ENCODE measurements at places on chromosomes 1 and 21.
A peak's percentile ranks its signal among the peaks of the same experiment; 100 is the strongest.

- no peak for DNase-seq
Observed at GRCh38 chr1:108527837-108528236, 32.1 kb upstream of the EEIG2 start.

DNA sequence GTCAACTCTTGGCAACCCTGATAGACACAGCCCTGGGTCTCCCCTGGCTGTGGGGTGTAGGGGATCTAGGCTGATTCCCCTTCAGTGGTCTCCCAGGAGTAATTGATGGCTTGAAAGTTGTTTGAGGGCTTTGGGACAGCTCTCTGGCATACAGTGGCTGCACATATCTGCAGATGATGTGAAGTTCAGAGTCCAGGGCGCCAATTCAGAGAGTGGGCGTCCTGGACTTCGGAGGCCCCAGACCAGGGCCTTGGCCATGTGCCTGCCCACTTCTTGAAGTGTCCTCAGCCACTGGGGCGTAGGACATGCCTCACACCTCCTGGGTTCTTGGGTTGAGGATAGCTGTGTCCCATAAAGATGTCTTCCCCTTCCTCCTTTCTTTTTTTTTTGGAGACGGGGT is 2.6 kb downstream of the INAVA start:
- no peak for DNase-seq

- no peak for DNase-seq
Observed at GRCh38 chr1:185154912-185155513, 1.7 kb downstream of the TRMT1L start.

- no peak for DNase-seq
Observed at GRCh38 chr1:179318491-179318890, 24.9 kb downstream of the SOAT1 start.

- peak; percentile 61 for DNase-seq
Observed at GRCh38 chr1:6588128-6588892, 8.5 kb downstream of the ZBTB48 start.

- peak; percentile 87 for DNase-seq
Observed at GRCh38 chr1:34681480-34682451, 73.1 kb upstream of the GJB5 start.

DNA sequence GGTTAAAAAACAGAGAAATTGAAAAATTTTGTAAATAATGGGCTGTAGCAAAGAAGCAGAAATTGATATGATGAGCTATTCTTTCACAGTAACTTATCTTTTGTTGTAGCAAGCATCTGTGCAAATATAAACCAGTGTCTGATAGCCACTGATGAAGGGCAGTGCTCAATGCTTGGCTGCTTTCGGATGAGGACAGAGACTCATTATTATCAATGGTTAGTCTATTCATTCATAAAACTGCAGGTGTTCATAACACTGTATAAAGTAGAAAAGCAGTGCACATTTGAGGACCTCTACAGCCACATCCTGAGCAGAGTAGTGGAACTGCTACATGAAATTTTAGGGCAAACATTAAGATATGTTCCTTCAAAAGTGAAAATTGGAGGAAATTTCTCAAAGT is 107.2 kb downstream of the FAF1 start:
- no peak for DNase-seq

DNA sequence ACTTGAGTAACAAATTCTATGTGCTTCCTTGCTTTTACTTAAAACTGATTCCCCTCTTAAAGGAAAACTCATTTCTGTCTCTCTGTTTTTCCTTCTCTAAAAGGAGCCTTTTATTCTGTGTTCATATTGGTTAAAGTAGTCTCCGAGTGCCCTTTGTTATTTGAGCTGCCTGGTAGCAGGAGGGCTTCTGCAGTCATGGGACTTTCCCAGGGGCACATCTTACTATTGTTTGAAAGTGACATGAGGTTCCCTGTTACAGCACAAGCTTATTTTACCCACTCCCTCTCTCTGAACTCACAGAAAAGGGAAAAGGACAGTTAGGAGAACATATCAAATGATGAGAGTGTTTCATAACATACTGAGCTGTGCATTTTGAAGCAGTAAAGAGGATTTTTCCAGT is 58.1 kb upstream of the ANGPTL1 start:
- DNase-seq = no peak

DNA sequence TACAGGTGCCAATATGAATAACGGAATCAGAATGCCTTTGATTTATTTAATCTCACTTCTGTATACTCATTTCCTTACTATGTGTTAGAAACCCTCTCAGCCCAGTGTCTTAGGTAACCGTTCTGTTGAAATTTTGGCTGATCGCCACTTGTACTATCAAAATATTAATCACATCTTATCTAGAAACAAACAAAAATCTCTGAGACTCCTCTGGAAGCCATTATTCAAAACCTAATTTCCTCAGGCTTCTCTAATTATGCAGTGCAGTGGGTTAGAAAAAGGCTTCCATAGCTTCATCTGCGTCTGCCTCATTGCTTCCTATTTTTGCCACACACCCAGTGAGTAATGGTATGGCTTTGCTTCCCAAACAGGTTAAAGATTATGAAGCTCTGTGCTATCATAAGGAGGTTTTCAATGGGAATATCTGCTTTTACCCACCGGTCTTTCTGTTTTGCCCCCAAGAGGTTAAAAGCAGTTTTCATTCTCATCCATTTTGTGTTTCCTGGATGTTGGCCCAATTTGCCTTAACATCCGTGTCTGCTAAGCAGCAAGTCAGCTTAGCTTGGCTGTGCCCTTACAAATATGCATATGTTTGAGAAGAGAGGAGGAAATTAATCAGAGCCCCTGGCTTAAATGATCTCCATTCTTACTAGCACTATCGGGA is 129.6 kb downstream of the RYR2 start:
- no peak for DNase-seq

- DNase-seq = no peak
Observed at GRCh38 chr1:31746687-31747086, 17.5 kb downstream of the ADGRB2 start.

DNA sequence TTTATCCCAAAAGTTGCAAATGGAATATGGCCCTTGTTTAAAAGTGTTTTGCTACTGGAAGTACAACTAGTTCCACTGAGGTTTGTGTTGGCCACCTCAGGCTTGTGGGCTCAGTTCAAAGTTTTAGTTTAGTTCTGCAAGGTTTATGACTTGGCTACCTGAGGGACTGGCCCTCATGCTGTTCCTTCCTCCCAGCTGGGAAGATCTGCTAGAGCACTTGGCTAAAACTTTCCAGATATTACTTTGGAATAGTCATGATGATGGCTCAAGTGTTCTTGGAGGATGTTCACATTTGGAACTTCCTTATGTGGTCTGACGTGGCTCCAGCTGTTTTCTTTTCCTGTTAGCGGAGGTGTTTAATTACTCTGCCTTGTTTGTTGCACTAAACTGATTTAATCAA is 110.2 kb upstream of the IVNS1ABP start:
- no peak for DNase-seq

- no peak for DNase-seq
Observed at GRCh38 chr1:31523012-31523411, 53.3 kb upstream of the TINAGL1 start.

GRCh38 chr1:206589206-206589605 is 23.1 kb downstream of the EIF2D start:
- DNase-seq = no peak

DNA sequence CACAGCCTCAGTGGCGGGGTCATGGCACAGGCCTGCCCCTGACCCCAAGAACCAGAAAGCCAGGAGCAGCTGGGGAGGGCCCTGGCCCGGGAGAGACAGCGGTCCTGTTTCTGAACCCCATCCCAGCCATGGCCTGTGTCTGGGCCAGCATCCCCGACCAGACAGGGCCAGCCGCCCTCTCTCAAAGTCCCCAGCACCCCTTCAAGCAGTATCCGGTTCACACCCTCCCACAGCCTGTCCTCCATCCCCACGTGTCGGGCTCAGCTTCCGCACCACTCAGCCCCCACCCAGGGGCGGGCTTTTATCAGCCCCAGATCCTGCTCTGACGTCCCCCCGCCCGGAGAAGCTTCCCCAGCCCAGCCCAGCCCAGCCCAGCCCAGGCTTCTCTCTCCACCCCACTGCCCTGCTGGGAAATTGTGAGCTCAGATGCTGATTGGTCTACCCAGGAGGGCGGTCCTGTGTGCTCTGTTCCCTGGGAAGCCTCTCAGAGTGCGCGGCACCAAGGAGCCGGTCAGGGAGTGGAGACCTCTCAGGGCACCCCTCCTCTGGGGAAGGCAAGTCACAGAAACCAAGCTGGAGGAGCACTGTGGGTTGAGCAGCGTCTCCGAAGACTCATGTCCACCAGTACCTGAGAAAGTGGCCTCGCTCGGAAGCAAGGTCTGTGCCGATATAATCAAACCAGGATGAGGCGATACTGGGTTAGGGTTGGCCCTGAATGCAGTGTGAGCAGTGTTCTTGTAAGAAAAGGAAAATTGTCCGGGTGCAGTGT is 4.7 kb upstream of the FAAP20 start:
- no peak for DNase-seq

DNA sequence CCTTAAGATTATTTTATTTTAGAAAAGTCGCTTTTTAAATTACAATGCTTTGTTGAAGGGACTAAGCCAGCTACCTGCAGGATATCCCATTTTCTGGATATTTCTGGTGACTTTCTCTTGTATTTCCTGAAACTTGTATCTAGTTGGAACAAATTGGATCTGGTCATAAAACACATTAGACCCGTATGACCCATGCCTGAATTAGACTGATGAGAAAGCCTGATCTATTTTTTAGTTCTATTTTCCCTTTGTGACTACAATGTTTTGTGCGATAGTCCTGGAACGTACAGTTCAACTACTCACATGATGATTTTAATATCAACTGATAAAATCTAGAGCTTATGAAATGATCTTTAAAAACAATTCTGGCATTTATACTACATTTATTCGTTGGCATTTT is 151.8 kb downstream of the RHOU start:
- no peak for DNase-seq

GRCh38 chr1:37156646-37157045 is 122.3 kb upstream of the GRIK3 start:
- no peak for DNase-seq

DNA sequence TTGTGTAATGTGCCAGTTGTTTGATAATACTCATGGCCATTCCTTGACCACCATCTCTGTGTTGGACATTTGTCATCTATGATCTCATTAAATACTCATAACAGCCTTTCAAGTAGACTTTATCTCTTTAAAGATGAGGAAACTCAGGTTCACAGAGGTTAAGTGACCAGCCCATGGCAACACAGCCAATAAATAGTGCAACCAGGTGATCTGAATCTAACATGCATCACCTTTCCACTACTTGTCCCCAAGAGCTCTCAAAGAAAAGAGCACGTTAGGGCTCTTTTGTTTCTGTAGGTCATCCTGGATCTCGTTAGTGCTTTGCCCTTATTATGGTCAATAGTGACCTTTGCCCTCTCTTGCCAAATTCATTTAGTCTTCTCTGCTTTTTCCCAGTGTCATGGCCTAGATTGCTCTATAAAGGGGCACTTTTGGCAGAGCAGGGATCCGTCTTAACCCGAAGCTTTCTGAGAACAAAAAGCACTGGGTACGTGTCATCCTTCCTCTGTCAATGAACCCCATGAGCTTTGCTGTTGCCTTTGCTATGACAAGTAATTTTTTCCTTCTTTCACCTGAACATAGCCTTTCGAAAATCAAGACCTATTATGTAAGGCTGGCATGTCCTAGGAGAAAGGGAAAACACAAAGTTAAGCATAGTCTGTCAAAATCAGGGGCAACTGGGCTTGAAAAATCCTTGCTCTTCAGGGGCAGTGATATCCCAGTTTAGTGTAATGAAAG is 88.0 kb upstream of the PLXNA2 start:
- DNase-seq = no peak

DNA sequence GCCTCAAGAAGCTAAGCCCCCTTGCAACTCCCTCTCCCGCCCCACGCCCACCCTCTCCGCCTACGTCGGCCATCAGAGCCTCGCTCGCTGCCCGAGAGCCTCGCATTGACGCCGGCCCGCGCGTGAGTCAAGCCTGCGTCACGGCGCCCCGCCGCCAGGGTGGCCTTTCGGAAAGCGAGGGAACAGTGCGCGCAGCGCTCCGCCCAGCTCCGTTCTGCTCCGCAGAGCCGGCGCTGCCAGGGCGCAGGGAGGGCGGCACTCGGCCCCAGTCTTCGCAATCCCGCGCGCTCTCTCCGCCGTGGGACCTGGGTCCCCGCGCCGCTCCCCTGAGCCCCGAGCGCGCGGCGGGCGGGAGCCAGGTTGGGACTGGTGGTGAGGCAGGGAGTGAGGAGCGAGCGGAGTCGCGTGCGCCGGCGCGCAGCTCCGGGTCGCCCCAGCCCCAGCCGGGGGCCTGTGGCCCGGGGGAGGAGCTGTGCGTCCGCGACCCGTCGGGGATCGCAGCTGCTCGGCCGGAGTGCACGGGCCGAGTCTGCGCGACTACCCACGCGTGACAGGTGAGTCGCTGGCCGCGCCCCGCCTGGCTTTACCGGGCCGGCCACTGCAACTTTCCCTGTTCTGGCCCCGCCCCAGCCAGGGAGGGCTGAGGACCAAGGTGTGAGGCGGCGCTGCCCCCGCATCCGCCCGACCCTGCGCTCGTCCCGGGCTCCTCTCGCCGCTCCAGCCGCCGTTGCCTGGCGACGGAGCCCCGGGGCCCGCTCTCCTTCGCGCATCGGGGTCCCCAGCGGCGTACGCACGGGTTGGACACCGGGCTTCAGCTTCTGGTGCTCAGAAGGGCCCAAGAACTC is at the start of gene SLC6A17:
Gene SLC6A17 (plus strand): TSS at position 165 of the 845 bp plus-strand sequence. CDS start 16,436 bp downstream, outside the sequence.
- DNase-seq = peak; percentile 29

- no peak for DNase-seq
Observed at GRCh38 chr1:87791931-87792740, 463.5 kb downstream of the LMO4 start.

- no peak for DNase-seq
Observed at GRCh38 chr1:180294711-180295110, 64.6 kb downstream of the LHX4 start.

DNA sequence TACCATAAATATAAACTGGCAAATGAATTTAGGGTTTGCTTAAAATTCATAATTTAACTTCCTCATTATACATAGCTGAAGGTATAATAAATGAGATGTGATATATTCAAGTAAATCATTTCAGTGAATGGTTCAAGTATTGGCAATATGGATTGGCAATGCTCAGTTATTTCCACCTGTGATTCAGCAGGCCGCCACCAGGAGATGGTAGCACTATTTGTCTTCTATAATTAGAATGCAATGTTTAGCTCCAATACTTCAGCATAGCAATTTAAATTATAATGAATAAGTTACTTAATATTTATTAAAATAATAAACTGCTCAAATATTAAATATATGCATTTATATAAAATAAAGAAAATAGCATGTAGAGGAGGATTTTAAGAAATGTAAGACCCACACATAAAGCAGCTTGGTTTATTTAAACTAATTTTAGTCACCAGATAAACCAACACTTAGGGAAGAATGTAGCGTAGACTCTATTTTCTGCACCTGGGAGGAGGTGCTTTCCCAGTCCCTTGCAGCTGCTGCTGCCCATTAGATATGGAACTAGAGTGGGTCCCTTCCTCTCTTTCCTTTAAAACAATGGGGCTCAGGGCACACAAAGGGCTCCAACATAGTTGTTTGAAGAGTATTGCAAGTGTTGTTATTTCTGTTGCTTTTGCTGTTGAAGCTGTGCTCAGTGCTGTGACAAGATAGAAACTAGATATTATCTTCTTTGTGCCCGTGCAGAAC is 62.1 kb downstream of the PLPPR4 start:
- DNase-seq = no peak
